WTC11 (cell line): ENCODE measurements at places on chromosomes 5 and 9. TPM values are rescaled to one million over a fixed set of nuclear protein-coding genes. Genes with fewer than 3 reads are reported as not detected.

DNA sequence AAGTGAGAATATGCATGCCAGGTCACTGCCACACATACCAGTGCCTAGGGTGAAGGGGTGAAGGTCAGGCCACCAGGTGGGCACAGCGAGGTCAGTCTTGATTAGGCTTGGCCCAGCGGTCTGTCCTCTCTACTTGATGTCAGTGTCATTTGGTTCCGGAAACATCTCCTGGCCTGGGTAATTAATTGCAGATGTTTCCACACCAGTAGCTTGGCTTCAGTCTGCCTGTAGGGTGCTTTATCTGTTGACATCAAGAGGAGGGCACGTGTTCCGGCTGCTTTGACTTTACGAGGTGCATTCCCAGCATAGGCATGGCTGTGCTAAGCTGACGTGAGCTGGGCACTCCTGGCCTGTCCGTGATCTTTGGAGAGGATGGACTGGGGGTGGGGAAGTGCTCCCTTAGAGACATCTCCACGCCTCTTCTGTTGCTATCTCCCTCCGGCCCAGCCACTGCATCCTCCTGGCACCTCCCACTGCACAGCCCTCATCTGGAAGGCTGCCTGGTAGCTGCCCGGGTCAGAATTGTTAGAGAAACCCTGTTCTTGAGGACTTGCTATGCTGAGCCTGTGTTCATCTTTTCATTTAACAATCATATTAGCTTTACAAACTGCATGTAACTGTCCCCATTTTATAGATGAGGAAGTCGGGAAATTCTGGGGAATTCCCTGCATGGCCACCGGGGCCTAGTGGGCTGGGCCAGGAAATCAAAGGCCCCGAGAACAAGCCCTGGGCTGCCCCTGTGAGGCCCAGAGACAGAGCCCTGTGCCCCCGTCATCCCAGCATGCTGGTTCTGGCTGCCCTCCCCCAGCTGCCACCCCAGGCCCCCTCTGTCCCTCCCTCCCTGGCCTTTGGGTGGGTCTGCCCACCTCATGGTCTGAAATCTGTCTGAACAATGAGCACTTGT lies 29.1 kb downstream of the JADE2 start:
- peaks cover 33% of the 10 kb centered on the region for H3K36me3 ChIP-seq
- H3K27me3 ChIP-seq, result no peaks in the 10 kb centered on the region
- H3K4me3 ChIP-seq, result no peak overlapping the region
- H3K27ac ChIP-seq, result peak overlapping the region; percentile 88
- peaks cover 12% of the 10 kb centered on the region for H3K4me1 ChIP-seq

Gene NFIB
- 7.1 to 12.5 TPM (median 7.4 TPM) in 3 replicates for total RNA-seq

Gene GPRIN1
- 5.4 to 8.5 TPM (median 5.8 TPM) in 3 replicates for total RNA-seq

Gene MCIDAS
- total RNA-seq, result 0.20 TPM in 1 of 3 replicates, not detected in the others

GRCh38 chr5:89457411-89458331 lies 574.7 kb upstream of the MEF2C start:
- H3K4me1 ChIP-seq, result no peaks in the 10 kb centered on the region
- H3K4me3 ChIP-seq, result no peak overlapping the region
- H3K36me3 ChIP-seq, result no peaks in the 10 kb centered on the region
- no peak overlapping the region for H3K27ac ChIP-seq
- no peaks in the 10 kb centered on the region for H3K27me3 ChIP-seq

GRCh38 chr5:83179966-83180365 lies 102.6 kb downstream of the XRCC4 start:
- no peaks in the 10 kb centered on the region for H3K36me3 ChIP-seq
- H3K4me1 ChIP-seq, result peaks cover 8% of the 10 kb centered on the region; the same call in 1 of the 2 replicates
- no peak overlapping the region for H3K27ac ChIP-seq
- H3K4me3 ChIP-seq, result no peak overlapping the region
- no peak for DNase-seq

GRCh38 chr9:116700882-116701865 lies 14.1 kb downstream of the TRIM32 start:
- H3K27ac ChIP-seq, result no peak overlapping the region
- H3K27me3 ChIP-seq, result no peaks in the 10 kb centered on the region
- H3K36me3 ChIP-seq, result peaks cover 29% of the 10 kb centered on the region
- no peak overlapping the region for H3K4me3 ChIP-seq

GRCh38 chr5:34571677-34572041 lies 84.5 kb upstream of the RAI14 start:
- DNase-seq, result no peak
- no peaks in the 10 kb centered on the region; the same call in 1 of the 2 replicates for H3K27me3 ChIP-seq
- H3K36me3 ChIP-seq, result no peaks in the 10 kb centered on the region
- H3K27ac ChIP-seq, result no peak overlapping the region

Gene BRD8
- 59.6 to 73.4 TPM (median 61.4 TPM) in 3 replicates for total RNA-seq

DNA sequence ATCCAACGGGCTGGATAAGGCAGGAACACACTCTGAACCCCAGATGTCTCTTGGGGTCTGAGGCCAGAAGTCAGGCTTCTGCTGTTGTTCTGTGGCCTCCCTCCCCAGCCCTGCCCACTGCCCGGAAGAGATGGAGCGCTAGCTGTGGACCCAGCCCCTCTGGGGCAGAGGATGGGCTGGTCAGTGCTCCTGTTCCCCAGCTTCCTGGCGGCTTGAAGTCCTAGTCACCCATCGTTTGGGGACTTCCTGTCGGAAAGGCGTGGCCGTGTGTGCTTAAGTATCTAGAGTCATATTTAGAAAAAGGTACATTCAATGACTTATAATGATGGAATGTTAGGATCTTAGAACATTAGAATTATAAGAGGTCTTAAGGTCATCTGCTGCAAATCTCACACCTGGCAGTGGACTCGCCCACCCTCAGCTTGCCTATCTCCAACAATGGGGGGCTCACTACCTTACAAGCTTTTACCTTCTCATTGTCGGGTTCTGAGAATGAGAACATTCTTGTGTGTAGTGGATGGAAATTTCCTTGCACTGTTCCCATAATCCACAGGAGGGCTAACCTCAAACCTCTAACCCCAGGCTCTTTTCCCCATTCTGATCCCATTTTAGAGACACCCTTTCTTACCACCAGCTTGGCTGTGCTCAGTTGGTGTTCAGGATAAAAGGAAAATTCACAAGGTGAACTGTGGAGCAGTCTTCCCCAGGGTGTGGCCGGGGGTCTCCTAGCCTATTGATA lies 13.4 kb upstream of the AIF1L start:
- no peak overlapping the region for H3K27ac ChIP-seq
- H3K4me3 ChIP-seq, result no peak overlapping the region
- H3K27me3 ChIP-seq, result no peaks in the 10 kb centered on the region
- no peak for DNase-seq
- no peaks in the 10 kb centered on the region for H3K4me1 ChIP-seq
- H3K36me3 ChIP-seq, result no peaks in the 10 kb centered on the region; the same call in 1 of the 2 replicates

Gene ACER2
- 8.1 to 9.5 TPM (median 8.8 TPM) in 3 replicates for total RNA-seq

Gene PPIC
- total RNA-seq, result 12.4 to 16.0 TPM (median 15.7 TPM) in 3 replicates

DNA sequence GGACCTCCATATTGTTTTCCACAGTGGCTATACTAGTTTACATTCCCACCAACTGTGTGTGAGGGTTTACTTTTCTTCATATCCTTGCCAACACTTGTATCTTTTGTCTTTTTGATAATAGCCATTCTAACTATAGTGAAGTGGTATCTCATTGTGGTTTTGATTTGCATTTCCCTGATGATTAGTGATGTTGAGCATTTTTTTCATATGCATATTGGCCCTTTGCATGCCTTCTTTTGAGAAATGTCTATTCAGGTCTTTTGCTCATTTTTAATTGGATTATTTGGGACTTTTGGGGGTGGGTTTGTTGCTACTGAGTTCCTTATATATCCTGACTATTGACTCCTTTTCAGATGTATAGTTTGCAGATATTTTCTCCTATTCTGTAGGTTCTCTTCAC lies 44.4 kb downstream of the FEM1C start:
- H3K27ac ChIP-seq, result no peak overlapping the region
- H3K4me1 ChIP-seq, result peaks cover 20% of the 10 kb centered on the region
- H3K36me3 ChIP-seq, result no peaks in the 10 kb centered on the region
- H3K4me3 ChIP-seq, result no peak overlapping the region

DNA sequence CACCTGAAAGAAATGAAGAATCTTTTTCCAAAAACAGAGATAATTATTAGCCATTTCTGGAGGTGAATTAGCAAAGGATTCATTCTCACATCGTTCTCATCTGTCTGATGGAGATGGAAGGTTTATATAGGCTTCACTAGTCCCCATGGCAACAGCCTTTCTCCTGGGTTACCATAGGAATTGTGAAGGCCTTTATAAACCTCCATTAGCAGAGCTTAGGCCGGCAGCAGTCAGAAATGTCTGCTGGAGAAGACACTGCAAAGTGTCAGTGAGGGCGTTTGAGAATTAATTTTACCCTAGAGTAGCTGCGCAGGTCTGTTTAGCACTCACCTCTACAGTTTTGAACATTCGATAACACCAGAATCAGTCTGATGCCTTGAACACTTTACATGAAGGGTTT lies 290.4 kb upstream of the NR4A3 start:
- no peaks in the 10 kb centered on the region for H3K4me1 ChIP-seq
- no peaks in the 10 kb centered on the region; the same call in 1 of the 2 replicates for H3K27me3 ChIP-seq
- H3K4me3 ChIP-seq, result no peak overlapping the region
- no peak overlapping the region for H3K27ac ChIP-seq

DNA sequence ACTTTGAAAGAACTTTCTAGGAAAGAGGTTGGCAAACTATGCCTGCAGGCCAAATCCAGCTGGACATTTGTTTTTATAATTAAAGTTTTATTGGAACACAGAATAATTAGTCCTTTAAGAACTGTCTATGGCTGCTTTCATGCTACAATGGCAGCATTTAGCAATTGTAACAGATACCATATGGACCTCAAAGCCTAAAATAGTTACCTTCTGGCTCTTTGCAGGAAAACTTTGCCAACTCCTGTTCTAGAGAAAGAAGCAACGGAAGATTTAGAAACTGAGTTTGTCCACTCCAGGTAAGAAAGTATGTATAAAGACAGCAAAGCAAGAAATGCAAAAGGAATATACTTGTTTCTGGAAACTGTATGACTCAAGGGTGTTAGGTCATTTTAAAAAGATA lies 281.7 kb upstream of the TRPM3 start:
- no peak for DNase-seq
- peaks cover 15% of the 10 kb centered on the region for H3K36me3 ChIP-seq
- no peaks in the 10 kb centered on the region; the same call in 1 of the 2 replicates for H3K27me3 ChIP-seq
- H3K4me1 ChIP-seq, result no peaks in the 10 kb centered on the region

Gene SLC34A1
- not detected in 3 replicates for total RNA-seq

DNA sequence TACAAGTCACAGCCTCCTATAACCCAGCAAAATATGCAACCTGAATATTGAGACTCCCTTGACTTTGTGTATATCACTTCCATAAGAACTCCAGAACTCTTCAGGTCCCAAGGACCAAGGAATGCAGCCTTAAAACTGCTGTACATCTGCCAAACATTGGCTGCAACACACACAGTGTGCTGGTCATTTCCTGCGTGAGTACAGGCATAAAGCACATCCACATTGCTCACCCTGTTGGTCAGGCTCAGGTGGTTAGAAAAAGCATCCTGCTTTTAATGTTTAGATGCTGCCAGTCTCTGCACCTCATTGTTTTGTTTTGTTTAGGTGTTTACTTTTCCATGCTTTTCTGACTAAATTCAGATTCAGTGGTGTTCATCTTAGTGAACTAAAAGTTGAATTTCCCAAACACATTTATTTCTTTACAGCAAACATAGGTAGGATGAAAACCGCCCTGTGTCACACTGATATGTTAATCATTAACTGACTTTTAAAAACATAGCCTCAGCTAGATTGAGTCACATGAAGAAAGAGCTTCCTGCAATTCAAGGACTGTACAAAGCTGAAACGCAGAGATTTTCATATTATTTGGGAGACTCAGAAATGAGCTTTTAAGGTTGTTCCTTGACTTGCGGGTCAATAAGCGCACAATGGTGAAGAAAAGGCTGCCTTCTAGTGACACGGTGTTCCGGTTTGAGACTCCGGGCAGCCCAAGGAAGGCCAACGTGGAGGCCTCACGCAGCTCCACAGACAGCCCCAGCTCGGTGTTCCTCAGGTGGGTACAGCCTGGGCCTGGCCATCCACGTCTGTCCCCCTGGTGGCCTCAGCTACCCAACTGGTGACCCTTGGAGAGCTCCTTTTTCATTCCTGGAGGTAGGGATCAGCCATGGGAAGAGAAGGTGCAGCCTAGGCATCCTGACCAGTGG lies 52.2 kb upstream of the GRAMD2B start:
- H3K4me1 ChIP-seq, result peaks cover 61% of the 10 kb centered on the region
- no peak overlapping the region for H3K4me3 ChIP-seq
- no peaks in the 10 kb centered on the region for H3K27me3 ChIP-seq
- H3K36me3 ChIP-seq, result no peaks in the 10 kb centered on the region
- H3K27ac ChIP-seq, result peak overlapping the region; percentile 77
- DNase-seq, result peak; percentile 16

Gene CIZ1
- total RNA-seq, result 86.1 to 90.6 TPM (median 90.2 TPM) in 3 replicates

DNA sequence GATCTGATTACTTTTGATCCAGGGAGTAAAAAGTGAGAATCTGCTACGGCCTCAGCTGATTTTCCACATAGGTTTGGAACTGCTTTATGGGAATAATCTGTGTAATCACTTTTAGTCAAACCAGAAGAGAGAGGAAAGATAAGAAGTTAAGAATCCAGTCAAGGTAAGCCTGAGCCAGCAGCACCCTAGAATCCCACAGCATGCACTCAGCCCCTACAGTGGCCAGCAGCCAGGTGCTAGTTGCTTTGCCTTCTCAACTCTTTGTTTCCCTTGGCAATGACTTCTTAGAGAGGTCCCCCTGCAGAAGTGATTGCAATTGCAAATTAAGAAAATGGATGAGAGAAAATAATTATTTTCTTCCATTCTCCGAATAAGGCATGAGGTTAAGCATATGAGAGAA lies 59.7 kb upstream of the TMED7 start:
- H3K27ac ChIP-seq, result 0 out of 2 replicates have a peak overlapping the region, but pooled peaks have one; percentile 15
- peaks cover 20% of the 10 kb centered on the region for H3K4me1 ChIP-seq
- DNase-seq, result peak; percentile 18
- no peak overlapping the region for H3K4me3 ChIP-seq
- H3K36me3 ChIP-seq, result peaks cover 6% of the 10 kb centered on the region

GRCh38 chr5:43281840-43282658 lies 31.2 kb downstream of the HMGCS1 start:
- no peak overlapping the region for H3K27ac ChIP-seq
- H3K4me1 ChIP-seq, result no peaks in the 10 kb centered on the region
- DNase-seq, result no peak

Gene FGFR4
- 108 to 122 TPM (median 111 TPM) in 3 replicates for total RNA-seq

Gene CXCL14
- total RNA-seq, result 0.64 to 0.87 TPM (median 0.87 TPM) in 3 replicates

DNA sequence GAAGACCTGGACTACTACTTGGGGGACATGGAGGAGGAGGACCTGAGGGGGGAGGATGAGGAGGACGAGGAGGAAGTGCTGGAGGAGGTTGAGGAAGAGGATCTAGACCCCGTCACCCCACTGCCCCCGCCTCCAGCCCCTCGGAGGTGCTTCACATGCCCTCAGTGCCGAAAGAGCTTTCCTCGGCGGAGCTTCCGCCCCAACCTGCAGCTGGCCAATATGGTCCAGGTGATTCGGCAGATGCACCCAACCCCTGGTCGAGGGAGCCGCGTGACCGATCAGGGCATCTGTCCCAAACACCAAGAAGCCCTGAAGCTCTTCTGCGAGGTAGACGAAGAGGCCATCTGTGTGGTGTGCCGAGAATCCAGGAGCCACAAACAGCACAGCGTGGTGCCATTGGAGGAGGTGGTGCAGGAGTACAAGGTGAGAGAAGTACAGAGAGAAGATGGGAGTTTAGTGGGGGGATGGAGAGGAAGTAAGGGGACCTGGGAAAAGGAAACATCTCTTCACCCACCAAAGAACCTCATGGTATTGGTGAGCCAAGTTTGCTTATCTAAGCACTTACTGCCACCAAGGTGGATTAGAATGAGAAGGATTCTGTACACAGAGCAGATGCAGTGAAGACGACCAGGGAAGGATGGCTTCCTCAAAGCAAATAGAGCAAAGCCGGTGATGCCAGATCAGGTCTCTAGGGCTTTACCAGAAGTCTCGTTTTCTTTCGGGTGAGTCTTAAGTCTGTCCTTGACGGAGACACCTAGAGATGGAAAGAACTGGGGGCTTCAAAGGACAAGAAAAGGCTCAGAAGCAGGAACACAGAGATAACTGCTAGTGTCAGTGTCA lies 1.5 kb downstream of the TRIM41 start:
- DNase-seq, result no peak
- peaks cover 8% of the 10 kb centered on the region for H3K36me3 ChIP-seq
- peaks cover 11% of the 10 kb centered on the region for H3K27me3 ChIP-seq
- H3K4me1 ChIP-seq, result peaks cover 15% of the 10 kb centered on the region
- H3K4me3 ChIP-seq, result peak overlapping the region; percentile 99
- peak overlapping the region; percentile 24; the same call in 1 of the 2 replicates for H3K27ac ChIP-seq
